ENCODE measurements at places on chromosomes 13 and 19.

- DNase-seq, result no peak
Observed at GRCh38 chr19:35977446-35978222, 17.4 kb upstream of the SDHAF1 start.

DNA sequence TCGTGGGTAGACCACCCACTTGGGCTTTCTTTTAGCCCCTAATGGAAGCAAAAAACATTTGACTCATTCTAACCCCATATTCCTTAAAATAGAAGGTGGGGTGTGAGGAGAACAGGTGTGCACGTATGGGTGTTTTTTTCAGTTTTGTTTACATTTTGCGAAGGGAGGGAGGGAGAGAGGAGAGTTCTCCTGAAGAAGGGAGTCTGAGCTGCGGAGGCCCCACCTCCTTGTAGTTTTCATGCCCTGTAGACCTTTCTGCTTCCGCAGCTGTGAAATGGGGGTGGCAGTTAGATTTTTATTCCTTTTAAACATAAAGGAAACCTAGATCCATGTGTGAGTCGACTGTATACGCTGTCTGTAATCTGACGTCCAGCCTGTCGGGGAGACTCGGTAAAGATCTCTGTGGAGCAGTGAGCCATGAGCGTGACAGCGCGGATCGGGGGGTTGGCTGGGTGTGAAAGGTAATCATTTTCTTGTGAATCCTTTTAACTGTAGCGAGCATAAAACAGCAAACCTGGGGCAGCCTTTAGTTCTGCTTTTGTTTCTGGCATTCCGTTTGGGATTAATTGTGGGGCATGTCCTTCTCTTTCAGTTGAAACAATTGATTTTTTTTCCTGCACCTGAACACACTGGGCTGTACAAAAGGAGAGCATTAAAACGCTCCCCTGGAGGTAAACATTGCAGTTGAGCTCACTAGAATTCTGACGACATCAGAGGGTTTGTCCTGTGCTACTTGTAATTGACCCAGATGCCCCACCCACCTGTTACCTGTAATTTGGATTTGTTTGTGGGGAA, 2.3 kb downstream of the UPF1 start:
- no peak for DNase-seq

GRCh38 chr13:98449273-98449672, 127.6 kb downstream of the STK24 start:
- DNase-seq, result no peak

- no peak for DNase-seq
Observed at GRCh38 chr13:50393628-50394027, 378.4 kb downstream of the KCNRG start.

DNA sequence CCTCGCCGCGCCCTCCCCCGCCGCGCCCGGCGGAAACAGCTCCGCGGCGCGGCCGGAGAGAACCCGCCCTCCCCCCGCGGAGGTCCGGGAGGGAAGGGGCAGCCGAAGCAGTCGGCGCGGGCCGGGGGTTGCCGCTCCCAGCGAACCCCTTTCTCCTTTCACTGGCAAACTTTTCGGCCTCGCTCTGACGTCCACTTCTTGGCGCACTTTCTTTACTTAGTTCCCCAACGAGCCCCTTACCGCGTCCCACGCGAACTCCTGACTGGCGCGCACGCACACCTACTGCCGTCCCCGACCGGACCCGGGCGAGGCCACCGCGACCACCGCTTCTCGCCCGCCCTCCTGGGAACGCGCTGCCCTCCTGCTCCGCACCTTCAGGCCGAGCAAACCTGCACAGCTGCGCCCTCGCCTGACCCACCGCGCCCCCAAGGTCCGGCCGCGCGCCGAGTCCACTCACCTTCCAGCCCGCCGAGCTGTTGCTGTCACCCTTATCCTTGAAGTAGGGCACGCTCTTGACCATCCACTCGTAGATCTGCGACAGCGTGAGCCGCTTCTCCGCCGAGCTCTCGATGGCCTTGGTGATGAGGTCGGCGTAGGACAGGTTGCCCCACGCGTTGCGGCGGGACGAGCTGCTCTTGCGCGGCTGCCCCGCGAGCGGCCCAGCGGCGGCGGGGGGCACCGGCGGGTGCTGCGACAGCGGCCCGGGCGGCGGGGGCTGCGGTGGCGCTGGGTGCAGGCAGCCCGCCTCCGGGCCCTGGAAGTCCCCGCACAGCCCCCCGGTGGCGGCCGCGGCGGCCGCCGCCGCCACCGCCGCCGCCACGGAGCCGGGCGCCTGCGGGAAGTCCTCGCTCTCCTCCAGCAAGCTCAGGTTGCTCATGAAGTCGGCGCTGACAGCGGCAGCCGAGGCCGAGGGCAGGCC, 1.1 kb downstream of the FOXO1 start:
- peak; percentile 40 for DNase-seq

- no peak for DNase-seq
Observed at GRCh38 chr13:37144661-37145060, 39.2 kb upstream of the CSNK1A1L start.

DNA sequence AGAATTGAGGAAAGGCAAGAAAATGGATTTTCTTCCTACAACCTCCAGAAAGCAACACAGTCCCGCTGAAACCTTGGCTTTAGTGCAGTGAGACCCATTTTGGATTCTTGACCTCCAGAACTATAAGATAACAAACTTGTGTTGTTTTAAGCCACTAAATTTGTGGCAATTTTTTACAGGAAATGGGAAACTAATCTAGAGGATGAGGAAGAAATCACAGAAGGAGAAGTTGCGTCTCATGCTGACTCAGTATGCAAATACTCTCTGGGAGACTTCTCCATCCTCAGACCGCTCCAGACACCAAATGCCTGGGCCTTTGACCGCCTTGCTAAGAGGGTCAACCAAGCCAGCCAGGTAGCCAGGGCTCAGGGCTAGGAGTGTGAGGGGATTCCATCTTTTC, 13.1 kb upstream of the CEACAM16 start:
- DNase-seq, result no peak

DNA sequence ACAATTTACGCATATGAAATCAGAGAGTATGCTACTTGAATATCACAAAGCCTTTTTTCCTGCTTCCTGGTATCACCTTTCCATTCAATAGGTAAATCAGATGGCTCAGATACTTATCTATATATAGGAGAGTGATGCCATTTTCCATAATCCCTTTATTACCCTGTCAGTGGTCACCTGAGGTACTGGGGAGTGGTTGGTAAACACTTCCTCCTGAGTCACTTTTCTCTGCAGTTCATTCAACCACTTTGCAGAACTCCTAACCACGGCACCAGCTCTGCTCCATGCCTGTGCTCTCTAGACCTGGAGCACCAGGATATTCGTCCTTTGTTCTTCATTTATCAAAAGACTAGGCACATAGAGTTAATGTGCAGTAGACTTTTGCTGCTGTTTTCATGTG, 748.5 kb upstream of the KLHL1 start:
- DNase-seq, result no peak

GRCh38 chr13:99296398-99296797, 10.8 kb downstream of the GPR183 start:
- no peak for DNase-seq

DNA sequence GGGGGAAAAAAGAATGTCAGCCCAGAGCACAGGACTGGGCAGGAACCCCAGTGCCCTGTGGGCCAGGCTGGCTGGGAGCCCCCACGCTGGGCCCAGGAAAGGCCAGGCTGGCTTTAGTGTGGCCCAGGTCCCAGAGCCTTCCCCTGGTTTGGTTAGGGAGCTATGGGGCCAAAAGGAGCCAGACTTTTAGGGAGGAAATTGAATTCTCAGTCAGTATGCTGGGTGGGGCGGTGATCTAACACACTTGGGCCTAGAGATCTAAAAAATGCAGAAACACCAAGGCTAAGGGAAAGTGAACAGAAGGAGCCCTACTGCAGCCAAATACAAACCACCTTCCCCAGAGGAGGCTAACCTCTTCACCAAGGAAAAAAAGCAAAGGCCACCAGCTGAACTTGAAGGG, 137.5 kb downstream of the CRYL1 start:
- no peak for DNase-seq

DNA sequence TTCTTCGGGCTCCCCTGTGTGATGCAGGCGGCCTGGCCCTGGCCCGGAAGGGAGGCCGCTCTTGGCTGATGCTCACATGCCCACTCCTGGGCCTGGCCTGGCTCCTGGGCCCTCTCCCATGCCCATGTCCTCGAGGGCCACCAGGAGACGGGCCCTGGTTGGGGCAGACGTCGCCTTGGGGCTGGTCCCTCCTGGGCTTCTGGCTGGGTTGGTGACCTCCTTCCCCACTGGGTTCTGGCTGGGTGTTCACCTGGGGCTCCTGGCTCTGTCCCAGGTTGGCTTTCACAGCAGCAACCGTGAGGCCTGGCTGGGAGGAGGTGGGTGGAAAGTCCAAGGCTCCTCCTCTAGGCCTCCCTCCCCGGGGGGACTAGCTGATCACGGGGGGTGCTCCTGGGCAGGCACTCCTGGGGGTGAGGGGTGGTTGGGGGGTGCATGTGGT, 15.5 kb upstream of the SLC7A10 start:
- no peak for DNase-seq

DNA sequence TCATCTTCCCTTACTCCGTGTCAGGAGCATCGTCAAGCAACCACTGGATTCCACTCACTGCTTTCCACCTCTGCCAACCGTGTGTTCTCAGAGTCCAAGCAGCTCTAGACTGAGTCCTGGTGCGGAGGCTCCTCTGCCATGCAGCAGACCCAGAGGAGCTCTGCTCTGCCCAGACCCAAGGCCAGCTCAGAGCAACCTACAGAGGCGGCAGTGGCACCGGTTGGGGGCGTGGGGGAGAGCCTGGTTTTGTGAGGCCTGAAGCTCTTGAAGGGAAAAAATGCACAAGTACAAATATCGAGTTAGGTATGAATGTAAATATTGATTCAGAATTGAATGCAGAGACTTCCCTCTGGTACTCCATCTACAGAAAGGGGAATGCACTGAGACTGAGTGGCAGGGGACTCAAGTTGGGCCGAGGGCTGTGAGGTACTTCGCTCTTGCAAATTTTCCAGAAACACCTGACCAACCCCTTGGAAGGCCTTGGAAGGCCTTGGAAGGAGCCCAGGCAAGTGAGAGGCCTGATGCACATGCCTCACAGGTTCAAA, 46.7 kb downstream of the GJA3 start:
- no peak for DNase-seq
